Activated B cell treated with CpG ODN at 0.5 μM for 24 hours (primary cell): ENCODE measurements at places on chromosomes 2 and 18.

DNA sequence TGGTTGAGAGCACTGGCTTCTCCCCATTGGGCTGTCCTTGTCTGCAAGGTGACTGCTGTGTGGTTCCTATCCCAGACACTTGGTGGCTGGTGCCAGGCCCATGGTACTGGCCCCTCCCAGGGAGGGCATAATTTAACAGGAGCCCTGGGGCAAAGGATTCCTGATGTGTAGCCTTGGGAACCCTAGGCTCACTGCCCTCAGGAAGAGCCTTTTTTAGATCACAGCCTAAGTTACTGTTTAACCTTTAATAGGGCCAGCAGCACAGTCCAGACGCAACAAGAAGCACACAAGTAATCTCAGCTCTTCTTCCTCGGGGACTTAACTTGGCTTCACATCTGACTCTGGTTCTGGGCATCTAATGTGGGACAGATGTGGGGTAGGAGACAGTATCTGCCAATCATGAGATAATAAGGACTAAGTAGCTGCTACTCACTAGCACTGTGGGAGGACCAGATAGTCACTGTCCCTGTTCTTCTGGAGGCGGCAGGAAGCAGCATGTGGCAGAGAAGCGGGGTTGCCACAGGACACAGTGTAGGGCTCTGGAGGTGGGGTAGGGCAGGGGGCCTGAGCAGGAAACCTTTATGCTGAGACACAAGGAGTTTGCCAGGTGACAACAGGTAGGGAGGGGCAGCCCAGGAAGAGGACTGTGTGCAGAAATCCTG, 136.3 kb downstream of the TMEM17 start:
- peaks cover 6% of the 10 kb centered on the region for H3K4me1 ChIP-seq
- H3K27me3 ChIP-seq = no peaks in the 10 kb centered on the region
- no peak overlapping the region for H3K27ac ChIP-seq
- H3K36me3 ChIP-seq = no peaks in the 10 kb centered on the region
- no peak for DNase-seq

DNA sequence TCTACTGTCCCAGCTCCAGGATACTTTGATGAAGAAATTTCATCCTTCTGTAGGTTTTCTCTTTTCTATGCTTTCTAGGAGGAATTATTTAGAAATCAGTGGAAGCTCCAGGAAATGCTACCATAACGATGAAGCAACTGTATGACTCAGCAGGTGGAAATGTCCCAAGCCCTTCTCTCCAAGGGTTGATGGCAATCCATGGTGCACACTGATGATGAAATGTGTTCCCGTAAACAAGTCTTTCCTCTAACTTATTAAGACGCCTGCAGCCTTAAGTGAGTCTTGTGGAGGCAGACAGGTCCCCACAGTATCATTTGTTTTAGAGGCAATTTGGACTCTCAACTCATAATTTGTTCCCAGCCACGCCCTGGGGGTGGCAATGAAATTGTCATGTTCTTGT, 777.6 kb upstream of the SOX11 start:
- no peaks in the 10 kb centered on the region for H3K36me3 ChIP-seq
- DNase-seq = no peak
- H3K27me3 ChIP-seq = no peaks in the 10 kb centered on the region
- H3K4me1 ChIP-seq = no peaks in the 10 kb centered on the region
- H3K4me3 ChIP-seq = no peak overlapping the region
- no peak overlapping the region for H3K27ac ChIP-seq

GRCh38 chr2:1718339-1719220, 25.7 kb downstream of the PXDN start:
- no peak overlapping the region for H3K4me3 ChIP-seq
- H3K27me3 ChIP-seq = peaks cover 12% of the 10 kb centered on the region
- H3K4me1 ChIP-seq = no peaks in the 10 kb centered on the region
- no peak overlapping the region for H3K27ac ChIP-seq

DNA sequence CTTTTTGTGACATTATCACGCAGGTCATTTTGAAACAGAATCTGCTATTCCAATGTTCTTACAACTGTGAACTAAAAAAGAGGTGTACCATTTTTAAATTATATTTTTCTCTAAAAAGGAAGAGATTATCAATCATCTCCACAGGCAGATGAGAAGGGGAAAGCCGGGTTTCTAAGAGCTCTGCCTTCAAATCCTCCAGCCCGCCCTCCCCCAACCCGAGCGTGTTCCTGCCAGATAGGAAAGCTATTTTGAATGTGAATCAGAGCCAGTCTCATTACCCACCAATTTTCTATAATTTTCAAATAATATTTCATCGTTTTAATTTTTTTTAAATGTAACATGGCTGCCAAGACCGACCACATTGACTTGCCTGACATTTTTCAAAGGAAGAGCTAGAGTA, 65.9 kb downstream of the KCNF1 start:
- no peak overlapping the region for H3K27ac ChIP-seq
- peaks cover 7% of the 10 kb centered on the region for H3K27me3 ChIP-seq
- H3K36me3 ChIP-seq = no peaks in the 10 kb centered on the region
- no peak for DNase-seq

- no peaks in the 10 kb centered on the region for H3K27me3 ChIP-seq
- peaks cover 66% of the 10 kb centered on the region for H3K4me1 ChIP-seq
- no peak overlapping the region for H3K27ac ChIP-seq
- H3K4me3 ChIP-seq = no peak overlapping the region
- peaks cover 2% of the 10 kb centered on the region for H3K36me3 ChIP-seq
- DNase-seq = no peak
Observed at GRCh38 chr2:24576617-24577016, 85.6 kb downstream of the NCOA1 start.

- H3K4me1 ChIP-seq = no peaks in the 10 kb centered on the region
- H3K27ac ChIP-seq = no peak overlapping the region
- peaks cover 4% of the 10 kb centered on the region for H3K27me3 ChIP-seq
- H3K4me3 ChIP-seq = no peak overlapping the region
- H3K36me3 ChIP-seq = no peaks in the 10 kb centered on the region
Observed at GRCh38 chr18:75139226-75139911, 69.6 kb downstream of the PTGR3 start.

DNA sequence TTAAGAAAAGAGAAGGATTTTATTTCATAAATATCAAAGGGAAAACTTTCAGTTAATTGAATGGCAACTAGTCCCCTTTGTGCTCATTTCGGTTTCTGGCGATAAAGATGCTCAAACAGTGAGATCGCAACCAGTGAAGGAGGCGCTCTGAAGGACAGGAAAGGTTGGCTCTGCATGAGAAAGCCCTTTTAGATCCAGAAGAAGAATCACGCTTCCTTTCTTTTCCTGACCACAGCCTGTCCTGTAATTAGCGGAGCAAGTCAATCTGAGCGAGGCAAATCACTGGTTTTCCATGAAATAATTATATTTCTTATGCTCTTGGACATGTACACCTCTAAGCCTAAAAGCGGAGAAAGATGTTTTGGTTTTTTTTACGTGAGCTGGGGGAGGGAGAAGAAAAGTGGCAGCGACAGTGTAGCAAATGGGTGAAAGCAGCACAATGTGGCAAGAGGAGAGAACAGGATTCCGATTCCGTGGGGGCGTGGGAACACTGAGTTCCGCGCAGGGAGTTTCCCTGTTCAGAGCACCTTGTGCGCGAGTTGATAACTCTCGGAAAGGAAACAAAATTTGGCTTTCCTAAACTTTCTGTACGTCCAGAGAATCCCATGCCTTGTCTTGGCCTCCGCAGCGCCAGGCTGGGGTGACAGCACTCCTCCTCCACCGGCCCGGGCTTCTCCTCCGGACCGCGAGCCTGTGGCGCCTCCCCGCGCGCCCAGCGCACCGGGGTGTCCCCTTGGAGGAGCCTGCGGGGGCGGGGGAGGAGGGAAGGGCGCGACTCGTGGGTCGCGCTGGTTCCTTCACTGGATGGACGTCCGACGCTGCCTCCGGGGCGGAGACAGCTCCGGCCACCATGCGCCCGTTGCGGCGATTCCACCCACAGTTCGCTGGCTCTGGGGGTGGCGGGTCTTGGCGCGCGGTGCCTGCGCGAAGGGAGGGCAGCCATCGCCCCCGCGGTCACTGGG, 620 bp upstream of the SLC9A2 start:
- peaks cover 7% of the 10 kb centered on the region for H3K4me1 ChIP-seq
- no peak overlapping the region for H3K4me3 ChIP-seq
- H3K27ac ChIP-seq = no peak overlapping the region
- DNase-seq = no peak
